ENCODE measurements at places on chromosomes 3 and 15.

DNA sequence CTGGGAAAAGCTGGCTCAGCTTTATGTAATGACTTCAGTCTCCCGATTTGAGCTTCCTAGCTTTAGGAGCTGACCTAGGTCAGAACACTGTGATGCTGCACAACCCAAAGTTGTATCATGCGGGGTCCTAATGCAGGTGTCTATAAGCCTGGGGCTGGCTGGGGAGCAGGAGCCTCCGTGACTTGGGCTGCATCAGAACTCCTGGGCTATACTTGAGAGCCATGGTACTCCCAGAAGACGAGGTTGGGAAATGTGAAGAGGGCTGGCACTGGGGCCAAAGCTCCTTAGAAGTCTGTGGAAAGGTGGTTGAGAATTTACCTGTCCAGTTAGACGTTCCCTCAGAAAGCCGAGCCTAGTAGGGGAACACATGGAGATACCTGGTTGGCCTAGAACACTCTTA lies 57.0 kb downstream of the BSN start:
- DNase-seq = no peak

- peak; percentile 57 for DNase-seq
These were observed 413 bp downstream of the NUSAP1 start for GRCh38 chr15:41333026-41333562.

DNA sequence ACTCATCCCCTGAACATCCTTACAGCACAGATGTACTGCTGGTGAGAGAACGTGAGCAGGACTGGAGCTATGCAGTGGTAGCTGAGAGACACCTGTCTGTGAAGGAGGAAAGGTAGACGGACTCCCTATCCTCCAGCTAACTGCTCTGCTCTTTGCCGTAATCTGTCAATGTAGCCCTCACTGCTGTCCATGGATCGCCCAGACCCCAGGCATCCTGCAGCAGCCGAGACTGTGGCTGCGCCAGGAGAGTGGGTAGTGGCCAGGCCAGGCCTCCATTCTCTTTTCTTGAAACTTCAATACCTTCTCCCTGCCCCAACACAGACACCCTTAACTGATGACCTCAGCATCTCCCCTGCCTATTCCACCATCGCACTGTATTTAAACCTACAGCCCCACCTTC lies 44.5 kb downstream of the CRABP1 start:
- no peak for DNase-seq

- DNase-seq = no peak
These were observed 533.1 kb downstream of the TBL1XR1 start for GRCh38 chr3:176663837-176664831.

- DNase-seq = no peak
These were observed 32.1 kb downstream of the RBMS3 start for GRCh38 chr3:29312960-29313452.

DNA sequence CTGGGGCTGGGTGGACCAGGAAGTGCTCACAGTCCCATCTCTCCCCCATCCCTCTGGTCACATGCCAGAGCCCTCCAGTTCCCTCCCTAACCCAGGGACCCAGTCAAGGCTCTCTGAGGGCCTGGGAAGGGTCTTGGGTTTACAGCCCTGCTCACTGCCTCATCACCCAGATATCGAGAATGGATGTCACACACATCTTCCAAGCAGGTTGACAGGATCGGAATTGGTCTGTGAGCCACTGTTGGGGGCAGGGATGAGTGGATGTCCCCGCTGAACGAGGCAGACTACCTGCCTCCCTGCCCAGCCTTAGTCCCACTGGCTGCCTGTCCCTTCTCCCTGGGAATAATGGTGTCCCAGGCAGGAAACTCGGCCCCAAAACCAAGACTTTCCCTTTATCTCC lies 20.0 kb upstream of the GOLGA6C start:
- DNase-seq = no peak

DNA sequence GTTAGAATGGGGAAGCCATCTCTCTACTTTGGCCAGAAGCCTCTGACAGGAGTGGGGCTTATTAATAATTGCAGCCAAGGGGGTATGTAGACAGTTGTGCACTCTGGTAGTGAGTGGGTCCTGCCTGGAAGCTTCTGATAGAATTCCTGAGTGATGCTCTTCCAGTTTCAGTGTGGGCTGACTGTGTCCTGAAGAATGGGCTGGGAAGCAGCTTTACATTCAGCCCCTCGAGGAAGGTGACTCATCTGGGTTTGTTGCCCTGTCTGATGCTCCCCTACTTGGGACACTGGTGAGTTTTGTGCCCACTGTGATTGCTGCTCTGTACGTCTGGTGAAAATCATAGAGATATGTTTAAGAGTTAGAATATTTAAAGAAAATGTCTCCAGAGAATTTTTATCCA lies 444.7 kb upstream of the RBMS3 start:
- DNase-seq = no peak

GRCh38 chr15:59322056-59322759 lies 50.5 kb downstream of the MYO1E start:
- DNase-seq = no peak

DNA sequence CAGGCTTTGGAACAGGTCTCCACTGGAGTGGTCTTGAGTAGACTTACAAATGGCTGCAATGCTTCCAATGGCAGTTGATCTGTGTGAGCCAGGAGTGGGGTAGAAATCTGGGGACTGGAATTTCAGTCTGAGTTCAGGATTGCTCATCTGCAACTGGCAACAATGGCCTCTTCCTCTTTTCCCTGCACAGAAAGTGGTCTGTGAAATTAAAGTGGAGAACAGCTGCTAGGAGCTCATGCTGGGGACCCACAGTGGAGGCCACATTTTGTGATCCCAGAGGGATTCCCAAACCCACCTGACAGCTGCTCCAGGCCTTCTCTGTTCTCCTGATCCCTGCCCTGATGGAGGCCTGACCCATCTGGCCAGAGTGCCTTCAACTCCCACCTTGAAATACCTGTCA lies 49.6 kb downstream of the CEMIP start:
- DNase-seq = no peak

GRCh38 chr15:78204351-78205309 lies 29.7 kb downstream of the ACSBG1 start:
- DNase-seq = no peak

DNA sequence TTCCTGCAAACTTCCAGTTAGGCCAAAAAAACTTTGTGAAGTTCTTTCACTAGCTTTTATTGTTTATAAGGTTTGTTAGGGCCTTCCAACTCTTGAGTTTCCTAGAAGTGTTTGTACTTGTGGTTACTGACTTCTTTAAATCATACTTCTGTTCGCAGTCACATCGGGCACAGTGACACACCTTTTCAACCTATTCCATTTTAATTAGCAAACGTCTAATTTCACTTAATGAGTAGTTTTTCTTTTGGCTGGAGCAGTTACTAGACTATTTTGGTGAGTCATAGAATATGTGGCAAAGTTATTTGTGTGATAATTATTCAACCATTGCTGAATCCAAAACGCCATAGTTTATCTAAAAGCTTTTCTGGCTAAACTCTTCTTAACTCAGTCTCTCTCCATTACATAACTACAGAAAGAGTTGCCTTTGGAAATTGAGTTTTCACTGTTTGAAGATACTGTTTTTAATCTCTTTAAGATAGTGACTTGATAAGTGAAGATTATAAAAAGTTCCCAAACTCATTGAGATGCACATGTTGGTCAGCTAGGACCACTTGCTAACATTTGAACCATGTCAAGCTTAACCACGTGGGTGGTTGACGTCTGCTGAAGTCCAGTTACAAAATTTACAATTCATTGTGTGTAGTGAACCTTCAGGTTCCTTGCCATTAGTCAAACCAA lies 21.5 kb downstream of the CNOT10 start:
- no peak for DNase-seq

DNA sequence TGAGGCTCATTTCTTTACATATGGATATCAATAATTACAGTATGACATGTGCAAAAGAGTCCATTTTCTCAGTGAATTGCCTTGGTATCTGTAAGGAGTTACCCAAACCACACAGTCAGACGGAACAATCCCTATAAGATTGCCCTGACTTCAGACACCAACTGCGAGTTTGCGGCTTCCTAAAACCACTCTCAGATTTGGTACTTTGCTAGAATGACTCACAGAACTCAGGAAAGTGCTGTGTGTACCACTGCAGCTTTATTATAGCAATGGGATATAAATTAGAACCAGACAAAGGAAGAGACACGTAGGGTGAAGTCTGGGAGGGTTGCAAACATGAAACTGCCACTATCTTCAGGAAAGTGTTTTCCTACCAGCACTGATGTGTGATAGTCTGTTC lies 45.8 kb upstream of the ATP13A3 start:
- DNase-seq = peak; percentile 51

GRCh38 chr15:78944669-78945407 lies at the start of gene CTSH:
Gene CTSH, minus strand, starts transcription at chr15:78945046. Its CDS starts 65 bp downstream, at chr15:78944981.
- peak; percentile 78 for DNase-seq

GRCh38 chr3:69536306-69537020 lies 150.6 kb upstream of the FRMD4B start:
- no peak for DNase-seq

- no peak for DNase-seq
These were observed 29.0 kb upstream of the HHATL start for GRCh38 chr3:42731476-42732195.

GRCh38 chr3:173009410-173009809 lies 131.6 kb downstream of the SPATA16 start:
- DNase-seq = no peak

DNA sequence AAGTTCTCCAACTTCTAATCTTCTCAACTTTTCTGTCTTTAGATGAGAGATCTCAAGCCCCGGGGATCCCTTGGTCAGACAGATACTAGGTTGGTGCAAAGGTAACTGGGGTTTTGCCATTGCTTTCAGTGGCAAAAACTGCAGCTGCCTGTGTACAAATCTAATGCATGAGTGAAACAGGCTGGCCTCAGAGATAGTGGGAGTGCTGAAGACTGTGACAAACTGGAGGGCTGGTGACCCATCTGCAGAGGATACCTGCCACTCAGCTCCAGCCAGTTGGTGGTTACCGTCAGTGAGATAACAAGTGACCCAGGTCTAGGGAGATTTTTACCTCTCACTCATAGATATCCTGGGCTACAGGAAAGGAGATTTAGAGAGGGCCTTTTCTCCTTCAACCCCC lies 85.7 kb downstream of the RYR3 start:
- DNase-seq = no peak

DNA sequence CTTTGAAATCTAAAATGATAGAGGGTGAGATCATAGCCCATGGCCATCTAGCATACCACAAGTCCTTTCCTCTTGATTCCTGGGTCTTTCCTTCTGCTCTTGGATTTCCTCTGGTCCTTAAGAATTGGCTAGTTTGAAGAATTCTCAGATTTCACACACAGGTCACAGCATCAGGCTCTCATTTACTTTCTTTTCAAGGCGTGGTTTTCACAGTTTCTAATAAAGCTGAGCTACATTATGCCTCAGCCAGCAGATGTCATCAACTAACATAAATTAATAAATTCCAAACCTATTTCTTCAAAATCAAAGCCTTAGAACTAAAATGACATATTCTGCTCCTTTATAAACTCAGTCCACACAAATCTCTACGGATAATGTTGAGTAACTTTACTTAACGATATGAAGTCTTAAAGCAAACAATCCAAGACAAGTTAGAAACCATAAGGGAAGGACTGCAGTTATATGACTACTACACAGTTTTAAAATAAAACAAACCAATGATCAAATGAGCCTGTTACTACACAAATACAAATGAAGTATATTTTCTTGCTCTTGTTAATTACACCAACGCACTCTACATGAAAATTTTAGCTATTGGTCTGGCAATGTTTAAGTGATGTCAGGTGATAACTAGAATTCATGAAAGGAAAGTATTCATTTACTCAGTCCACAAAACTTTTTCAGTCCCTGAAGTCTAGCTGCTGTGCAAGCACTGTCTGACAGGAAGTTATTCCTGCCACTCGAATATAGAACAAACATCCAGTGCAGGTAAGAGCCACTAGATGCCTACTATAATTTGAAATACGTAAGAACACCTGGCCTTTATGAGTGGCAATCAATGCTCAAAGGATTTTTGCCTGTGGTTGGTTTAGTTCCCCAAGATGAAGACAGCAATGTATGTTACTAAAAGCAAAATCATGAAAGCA lies 9.2 kb downstream of the CCDC14 start:
- DNase-seq = no peak

DNA sequence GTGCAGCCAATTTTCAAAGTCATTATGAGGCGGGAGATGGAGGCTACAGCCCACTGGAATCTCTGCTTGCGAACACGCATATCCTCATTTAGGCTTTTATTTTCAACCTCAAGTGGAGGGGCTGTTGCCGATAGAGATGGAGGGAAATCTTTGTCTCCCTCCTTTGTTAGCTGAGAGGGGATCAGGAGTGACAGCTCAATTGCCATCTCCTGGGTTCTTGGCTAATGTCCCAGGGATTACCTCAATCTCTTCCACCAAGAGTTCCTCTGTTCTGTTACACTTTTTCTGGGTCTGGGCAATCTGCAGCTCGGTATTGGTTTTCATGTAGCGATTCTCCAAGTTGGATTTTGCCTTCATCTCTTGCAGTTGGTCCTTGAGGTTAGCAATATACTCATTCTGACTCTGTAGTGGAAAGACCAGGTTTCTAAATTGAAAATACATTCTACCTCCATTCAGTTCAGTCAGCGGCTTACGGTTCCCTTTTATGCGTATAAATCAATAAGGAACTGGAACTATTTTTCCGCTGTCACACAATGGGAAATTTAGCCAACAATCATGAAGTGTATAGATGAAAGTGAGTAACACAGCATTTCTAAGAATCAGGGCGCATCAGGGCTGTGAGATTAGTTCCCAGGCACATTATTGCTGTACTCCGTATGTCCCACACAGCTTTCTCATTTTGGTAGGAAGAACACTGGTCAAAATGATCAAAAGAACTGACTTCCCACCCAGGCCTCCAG lies 36.2 kb upstream of the RPL35A start:
- DNase-seq = no peak

GRCh38 chr15:44616974-44617373 lies 46.5 kb downstream of the SPG11 start:
- no peak for DNase-seq

- DNase-seq = peak; percentile 62
These were observed 90.6 kb downstream of the TNFAIP8L3 start for GRCh38 chr15:51004103-51004551.

GRCh38 chr3:16084887-16085286 lies 89.6 kb upstream of the GALNT15 start:
- DNase-seq = no peak

DNA sequence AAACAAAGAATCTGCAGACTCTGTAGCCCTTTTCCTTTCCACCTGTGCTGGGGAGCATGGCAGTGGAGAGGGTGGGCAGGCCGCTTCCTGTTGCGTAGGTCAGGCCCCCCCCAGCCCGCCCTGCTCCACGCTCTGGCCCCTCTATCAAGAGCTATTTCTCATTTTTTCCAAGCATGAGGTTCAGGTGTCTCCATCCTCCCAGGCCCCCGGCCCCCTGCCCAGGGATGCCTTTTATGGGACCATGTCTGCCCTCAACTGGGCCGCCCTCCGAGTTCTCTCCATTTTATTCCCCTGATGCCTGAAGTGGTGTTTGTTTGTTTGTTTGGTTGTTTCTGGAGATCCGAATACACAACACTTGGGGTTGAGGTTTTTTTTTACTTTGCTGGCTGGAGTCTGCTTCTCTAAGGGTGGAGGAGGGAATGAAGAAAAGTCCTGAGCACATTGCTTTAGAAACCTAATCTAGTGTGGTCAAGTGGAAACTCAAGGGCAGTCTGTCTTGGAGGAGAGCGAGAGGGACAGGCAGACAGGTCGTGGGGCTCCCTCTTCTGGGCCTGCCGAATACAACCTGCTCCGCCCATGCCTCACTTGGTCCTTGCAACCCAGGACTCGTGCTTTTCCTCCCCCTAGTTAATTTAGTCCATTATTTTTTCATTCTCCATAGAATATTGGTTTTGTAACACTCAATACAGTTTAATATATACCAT lies 176.5 kb upstream of the LYSMD4 start:
- peak; percentile 11 for DNase-seq

All from suppressor macrophage (primary cell).